Stimulated activated CD4-positive, alpha-beta T cell treated with anti-CD3 and anti-CD28 coated beads, Interleukin-15, amount 100 ng/mL, for 1 hour (primary cell): ENCODE measurements at places on chromosomes 5 and 9.

GRCh38 chr9:4126184-4126865 lies 173.5 kb downstream of the GLIS3 start:
- DNase-seq = no peak

DNA sequence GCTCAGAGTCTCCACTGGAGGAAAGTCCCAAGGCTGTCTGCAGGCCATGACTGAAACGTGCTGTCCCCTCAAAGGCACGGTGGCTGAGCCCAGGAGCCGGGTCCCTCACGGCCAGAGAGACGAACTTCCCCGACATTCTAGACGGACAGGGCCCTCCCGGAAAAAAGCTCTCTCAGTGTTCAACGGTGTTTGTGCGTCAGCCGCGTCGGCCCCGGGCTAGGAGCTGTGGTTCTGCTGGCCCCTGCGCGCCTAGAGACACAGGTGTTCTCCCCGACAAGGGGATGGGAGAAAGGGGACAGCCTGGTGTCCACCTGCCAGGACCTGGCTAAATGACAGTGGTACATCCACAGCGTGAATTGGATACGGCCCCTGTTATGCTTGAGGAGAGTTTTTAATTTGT lies 5.8 kb upstream of the GPSM1 start:
- DNase-seq = no peak

DNA sequence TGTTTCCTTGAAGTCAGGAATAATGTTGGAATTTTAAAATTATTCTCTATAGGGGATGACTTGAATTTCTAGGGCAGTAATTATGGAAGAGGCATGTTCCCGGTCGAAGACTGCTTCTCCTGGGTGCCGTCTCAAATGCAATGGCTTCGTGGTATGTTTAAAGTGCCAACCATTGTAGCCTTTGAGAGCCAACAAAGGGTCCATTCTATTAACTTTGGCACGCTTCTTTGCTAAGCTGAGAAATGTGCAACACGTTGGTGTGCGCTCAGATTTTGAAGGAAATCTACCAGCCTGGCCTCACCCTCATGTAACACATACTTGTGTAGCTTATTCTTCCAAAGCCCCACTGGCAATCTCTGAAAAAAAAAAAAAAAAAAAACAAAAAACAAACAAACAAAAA lies 221.2 kb upstream of the ANKH start:
- no peak for DNase-seq

DNA sequence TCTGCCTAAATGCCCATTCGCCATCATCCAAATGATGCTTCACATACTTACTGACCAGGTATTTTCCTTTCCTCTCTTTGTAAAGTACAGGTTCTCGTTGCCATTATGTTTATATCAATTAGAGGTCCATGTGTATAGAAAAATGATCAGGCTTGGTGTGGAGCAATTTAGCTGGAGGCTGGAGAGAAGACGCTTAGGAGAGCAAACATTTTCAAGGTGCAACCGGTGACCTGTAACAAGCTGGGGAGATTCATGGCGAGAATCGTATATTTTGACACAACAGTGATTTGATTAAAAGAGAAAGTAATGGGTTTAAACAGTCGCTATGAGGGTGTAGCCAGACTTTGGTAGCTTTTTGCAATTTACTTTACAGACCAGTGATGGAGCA lies 170.9 kb upstream of the TBCA start:
- DNase-seq = no peak

DNA sequence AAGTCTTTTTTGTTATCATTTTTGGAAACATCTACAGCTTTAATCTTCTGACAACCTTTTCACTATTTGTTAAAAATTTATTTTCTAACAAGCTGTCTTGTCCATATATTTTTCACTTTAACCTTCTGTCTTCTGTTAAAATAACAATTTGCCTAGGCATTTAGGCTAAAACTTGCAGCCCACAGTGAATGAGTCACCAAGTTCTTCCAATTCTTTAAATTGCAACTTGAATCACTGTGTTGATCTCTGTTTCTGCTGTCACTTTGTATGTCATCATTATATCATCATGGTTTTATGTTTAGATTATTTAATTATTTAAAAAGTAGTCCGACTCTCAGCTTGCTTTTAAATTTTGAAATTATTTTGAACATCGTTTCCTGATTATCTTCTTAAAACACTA lies 473.8 kb upstream of the PTPRD start:
- no peak for DNase-seq
